AG08396 (cell line): ENCODE measurements at places on chromosomes 13 and 19.

DNA sequence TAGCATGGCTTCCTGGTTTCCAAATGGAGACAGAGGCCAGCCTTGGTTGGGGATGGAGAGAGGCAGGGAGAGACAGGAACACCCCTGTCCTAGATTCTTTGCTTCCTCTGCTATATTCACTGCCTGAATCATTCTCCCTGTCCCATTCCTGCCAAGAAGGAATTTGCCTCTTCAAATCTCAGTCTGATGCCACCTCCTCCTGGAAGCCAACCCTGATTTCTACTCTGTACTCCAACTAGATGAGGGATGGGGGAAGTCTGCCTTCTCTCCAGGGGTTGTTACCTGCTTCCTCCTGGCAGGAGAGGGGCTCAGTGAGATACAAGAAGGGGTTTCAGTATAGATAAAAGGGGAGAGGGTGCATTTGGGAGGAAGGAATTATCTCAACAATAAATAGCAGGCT is 1.3 kb upstream of the ACTL9 start:
- DNase-seq = no peak

- no peak for DNase-seq
Observed at GRCh38 chr13:77513719-77514335, 21.7 kb upstream of the SCEL start.

- no peak for DNase-seq
Observed at GRCh38 chr19:41921577-41922576, 6.4 kb downstream of the ERFL start.

DNA sequence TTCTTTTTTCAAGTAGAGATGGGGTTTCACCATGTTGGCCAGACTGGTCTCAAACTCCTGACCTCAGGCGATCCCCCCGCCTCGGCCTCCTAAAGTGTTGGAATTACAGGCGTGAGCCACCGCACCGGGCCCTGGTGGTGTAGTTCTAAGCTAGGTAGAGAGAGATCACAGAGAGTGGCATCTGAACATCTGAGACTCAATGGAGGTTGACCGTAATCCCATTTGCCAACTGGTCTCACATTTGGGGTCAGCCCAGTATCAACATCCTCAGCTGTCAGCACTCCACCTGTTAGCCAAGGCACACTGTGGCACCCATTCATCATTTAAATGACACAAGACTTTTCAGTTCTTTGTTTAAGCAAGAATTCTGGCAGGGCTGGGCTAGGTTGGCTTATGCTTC is 8.1 kb downstream of the SELENOW start:
- no peak for DNase-seq

DNA sequence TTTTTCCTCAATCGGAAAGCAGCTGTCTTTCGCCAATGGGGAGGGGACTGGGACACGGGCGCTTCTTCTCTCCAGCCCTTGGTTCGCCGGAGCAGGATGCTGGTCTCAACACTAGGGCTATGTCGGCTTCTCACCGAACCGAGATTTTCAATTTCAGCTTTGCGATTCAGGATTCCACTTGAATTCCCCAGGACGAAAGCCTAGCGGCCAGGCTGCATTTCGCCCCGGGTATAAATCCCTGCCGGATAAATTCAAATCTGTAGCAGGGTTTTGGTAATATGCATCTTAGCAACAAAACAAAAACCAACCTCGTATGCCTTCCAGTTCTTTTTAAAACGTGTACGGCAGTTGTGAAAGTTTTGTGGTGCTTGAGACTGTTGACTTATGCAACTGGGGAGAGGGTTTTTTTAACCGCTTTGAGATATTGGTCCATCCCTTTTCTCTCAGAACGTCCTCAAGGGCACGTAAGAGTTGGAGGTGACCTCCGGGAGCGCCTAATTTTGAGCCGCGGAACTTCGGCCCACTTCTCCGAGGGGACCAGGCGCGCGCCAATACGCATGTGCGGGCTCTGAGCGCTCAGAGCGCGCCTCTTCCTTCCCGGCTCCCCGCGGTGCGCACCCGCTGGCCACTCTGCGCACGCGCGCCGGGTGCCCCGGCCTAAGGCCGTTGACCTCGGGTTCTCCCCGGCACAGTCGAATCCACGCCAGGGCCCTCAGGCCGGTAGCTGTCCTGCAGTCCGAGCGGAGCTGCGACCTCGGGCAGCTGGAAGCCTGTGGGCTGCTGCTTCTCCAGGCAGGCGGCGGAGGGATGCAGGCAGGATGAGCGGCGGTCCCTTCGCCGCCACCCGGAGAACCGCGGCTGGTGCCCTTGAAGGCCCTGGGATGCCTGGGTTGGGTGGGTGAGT is 7.6 kb downstream of the POU4F1 start:
- DNase-seq = peak; percentile 28

DNA sequence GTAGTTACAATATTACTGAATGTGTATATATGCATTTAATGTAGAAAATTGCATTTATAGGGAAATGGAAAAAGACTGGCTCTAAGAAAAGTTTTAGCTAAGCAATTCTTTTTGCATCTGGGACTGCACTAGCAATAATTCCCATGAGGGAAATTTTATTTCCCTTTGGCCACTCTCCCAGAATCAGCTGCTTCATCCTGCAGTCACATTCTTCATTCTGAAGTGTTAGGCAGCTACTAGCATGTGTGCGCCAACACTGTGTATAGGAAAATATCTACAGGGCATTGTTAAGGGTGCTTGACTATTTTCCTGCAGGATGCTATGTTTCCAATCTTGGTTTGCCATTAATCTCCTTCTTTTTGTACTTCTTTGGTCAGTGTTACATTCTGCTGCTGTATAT is 312.8 kb upstream of the PCDH20 start:
- DNase-seq = no peak

DNA sequence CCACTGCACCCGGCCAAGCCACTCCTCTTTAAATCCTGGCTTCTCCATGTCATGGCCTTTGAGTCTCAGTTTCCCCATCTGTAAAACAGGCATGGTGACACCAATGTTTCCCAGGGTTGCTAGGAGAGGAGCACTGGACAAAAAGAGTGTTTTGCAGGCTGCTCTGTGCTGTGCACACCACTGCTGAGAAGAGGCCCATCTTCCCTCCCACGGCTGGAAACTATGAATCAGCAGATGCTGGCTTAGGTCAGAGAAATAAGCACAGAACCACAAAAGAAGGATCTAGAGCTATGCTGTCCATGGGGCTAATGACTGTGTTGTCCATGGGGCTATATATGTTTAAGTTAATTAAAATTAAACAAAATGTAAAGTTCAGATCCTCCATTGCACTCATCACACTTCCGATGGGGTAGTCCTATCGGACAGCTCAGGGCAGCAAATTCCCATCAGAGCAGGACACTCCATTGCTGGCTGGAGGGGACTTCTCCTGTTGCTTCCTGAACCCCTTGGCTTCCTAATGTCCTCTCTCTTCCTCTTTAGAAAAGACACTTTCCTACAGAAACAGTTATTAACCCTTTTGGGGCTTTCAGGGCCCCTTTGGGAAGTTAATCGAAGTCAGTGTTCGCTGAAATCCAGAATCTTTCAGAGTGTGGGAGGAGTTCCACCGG is 37.1 kb downstream of the TSHZ3 start:
- DNase-seq = peak; percentile 81

- peak; percentile 60 for DNase-seq
Observed at GRCh38 chr19:18596752-18597157, 8.2 kb downstream of the REX1BD start.

GRCh38 chr13:35448465-35448864 is 28.0 kb downstream of the MAB21L1 start:
- no peak for DNase-seq

DNA sequence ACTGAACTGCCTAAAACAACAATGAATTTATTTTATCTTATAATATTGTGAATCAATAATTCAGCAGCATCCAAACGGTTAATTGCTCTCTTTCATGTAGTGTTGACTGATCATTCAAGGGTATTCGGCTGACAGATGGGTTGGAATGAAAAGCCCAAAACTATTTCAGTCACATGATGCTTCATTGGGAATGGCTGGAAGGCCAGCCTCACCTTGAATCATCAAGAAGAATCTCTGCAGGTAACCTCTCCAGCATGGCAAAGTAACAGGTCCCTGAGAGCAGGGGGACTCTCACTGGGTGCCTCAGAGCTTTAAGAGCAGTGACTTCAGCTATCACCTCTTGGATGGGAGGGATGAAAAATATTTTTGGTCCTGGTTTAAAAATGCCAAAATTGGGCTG is 1395.7 kb downstream of the OLFM4 start:
- no peak for DNase-seq

GRCh38 chr19:51692468-51692867 is 662 bp upstream of the SPACA6 start:
- DNase-seq = no peak

DNA sequence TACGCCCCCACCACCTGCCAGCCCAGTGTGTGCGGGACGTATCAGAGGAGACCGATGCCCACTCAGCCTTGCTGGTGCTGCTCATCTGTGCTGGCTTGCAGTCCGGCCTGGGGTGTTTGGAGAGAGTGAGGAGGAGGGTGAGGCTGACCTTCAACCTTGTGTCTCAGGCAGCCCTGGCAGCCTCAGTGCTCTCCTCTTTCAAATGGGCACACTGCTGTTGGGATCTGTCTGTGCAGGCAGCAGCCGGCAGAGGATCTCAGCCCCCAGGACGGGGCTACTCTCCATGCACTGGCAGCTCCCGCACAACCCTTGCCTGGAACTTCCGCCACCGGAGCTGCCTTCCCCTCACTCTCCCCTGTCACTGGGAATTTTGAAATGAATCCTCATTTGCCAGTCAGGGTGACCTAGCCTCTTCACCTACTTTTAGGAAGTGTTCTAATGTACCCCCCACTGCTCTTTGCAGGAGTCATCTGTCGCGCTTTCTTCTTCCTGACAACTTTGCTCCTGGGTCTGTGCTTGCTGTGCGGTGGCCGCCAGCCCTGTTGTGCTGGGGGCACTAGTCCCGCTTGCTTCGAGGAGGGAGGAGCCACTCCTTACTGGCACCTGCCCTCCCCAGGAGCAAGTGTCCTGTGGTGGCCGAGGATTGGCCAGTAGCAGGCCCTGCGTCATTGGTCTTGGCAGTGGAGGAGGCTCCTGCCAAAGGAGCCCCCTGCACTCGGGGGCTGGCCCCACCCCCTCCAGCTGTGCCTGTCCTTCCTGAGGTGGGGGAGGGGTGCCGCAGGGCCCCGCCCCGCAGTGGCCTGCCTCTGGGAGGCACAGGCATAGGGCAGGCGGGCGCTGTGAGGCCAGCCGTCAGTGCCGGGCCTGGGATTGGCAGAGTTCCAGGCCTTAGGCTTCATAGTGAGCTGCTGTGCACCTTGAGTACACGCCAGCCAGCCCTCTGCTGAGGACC is 53.4 kb downstream of the TSSK6 start:
- DNase-seq = peak; percentile 61

- DNase-seq = no peak
Observed at GRCh38 chr13:26400545-26400944, 146.6 kb downstream of the CDK8 start.

DNA sequence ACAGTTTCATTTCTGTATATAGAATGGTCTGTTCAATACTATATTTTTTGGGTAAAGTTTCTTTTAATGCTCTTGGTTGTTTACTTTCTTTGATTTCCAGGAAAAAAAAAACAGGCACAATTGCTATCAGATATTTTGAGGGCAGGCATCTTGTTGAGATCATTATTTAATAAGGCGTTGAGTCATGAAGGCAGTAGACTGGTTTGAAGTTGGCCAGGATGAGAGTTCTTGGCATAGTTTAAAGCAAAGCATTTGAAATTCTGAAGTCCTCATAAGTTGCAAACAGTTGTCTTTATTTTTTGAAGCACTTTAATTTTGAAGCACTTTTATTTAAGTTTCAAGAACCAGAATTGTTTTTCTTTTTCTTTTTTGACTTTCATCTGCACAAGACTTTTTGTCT is 2.6 kb upstream of the ZNF175 start:
- DNase-seq = no peak

GRCh38 chr13:49272296-49272695 is 24.6 kb downstream of the CDADC1 start:
- no peak for DNase-seq

GRCh38 chr19:5925830-5926427 is 11.9 kb downstream of the CAPS start:
- no peak for DNase-seq

- no peak for DNase-seq
Observed at GRCh38 chr13:90787007-90787406, 560.5 kb upstream of the MIR17HG start.

GRCh38 chr13:99704390-99704789 is 203.1 kb downstream of the TM9SF2 start:
- DNase-seq = no peak
